Lower leg skin (tissue), 4 donors: ENCODE measurements at places on chromosomes 5 and 9. TPM values are rescaled to one million over a fixed set of nuclear protein-coding genes. Genes with fewer than 3 reads are reported as not detected.

PCDHA6 gene
- 0.13 TPM for total RNA-seq

CCNH gene
- total RNA-seq = 44.1 TPM

PLEKHG4B gene
- 0.17 TPM for total RNA-seq

NFX1 gene
- total RNA-seq = 53.6 TPM

ROPN1L gene
- 4.0 TPM for total RNA-seq

ASTN2 gene
- 0.97 TPM for total RNA-seq

GRCh38 chr5:103452666-103453065 lies 109.9 kb downstream of the NUDT12 start:
- no peak for DNase-seq

GRCh38 chr9:91785447-91785842 lies 164.6 kb downstream of the ROR2 start:
- peak; percentile 82 for DNase-seq

- DNase-seq = no peak
These were observed 1446.4 kb upstream of the WWC1 start for GRCh38 chr5:166845044-166845443.

DNA sequence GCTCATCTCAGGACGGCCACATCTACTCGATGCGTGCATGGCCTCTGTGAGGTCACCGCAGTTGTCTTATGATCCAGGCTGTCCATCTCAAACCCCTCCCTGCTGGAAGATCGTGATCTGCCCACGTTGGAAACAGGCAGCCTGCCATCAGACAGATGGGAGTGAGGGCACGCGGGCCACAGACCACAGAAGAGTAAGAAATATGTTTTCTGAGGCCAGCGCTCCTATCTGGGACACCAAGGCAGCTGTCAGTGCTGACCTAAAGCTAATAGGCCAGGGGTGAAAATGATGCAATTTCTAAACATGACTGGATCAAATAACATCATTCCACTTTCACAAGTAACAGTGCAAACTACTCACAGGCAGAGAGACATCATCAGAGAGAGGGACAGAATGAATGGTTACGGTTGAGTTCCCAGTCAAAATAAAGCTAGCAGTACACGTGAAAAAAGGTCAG lies 57.1 kb upstream of the CER1 start:
- no peak for DNase-seq

- DNase-seq = no peak
These were observed 9.7 kb downstream of the OMD start for GRCh38 chr9:92414566-92414965.

GRCh38 chr5:140220032-140220697 lies 45.2 kb downstream of the CYSTM1 start:
- no peak for DNase-seq

GRCh38 chr5:16593013-16593412 lies 23.8 kb downstream of the RETREG1 start:
- DNase-seq = no peak

DNA sequence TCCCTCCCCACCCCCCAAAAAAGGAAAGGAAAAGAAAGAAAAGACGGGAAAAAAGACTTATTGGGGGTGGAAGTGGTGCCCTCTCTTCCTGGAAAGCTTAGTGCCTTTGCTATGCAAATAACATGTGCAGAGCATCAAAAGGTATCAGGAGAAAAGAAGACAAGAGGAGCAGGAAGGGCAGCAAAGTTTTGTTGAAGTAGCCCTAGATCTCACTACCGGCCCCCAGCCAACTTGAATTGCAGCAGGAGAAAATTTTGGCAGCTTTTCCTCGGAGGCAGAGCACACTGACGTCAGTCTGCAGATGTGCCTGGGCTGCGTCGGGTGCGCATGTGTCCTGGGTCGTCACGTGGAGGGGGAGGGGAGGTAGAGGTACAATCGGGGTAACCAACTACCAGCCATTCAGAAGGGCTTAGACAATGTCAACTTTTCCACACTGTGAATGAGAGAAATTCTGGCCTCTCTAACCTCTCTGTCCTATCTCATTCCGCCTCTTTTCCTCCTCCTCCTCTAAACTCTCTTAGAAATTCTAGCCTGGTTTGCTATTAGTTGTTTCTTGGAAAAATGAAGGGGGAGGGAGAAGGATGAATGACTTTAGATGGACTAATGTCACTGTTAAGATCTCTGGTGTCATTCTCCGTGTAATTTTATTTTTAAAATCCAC lies at the start of gene ADAMTS6:
Gene ADAMTS6, minus strand, starts transcription at position 286 of the 661 bp plus-strand sequence. CDS start 8,247 bp downstream, outside the sequence.
- peak; percentile 88 for DNase-seq

DNA sequence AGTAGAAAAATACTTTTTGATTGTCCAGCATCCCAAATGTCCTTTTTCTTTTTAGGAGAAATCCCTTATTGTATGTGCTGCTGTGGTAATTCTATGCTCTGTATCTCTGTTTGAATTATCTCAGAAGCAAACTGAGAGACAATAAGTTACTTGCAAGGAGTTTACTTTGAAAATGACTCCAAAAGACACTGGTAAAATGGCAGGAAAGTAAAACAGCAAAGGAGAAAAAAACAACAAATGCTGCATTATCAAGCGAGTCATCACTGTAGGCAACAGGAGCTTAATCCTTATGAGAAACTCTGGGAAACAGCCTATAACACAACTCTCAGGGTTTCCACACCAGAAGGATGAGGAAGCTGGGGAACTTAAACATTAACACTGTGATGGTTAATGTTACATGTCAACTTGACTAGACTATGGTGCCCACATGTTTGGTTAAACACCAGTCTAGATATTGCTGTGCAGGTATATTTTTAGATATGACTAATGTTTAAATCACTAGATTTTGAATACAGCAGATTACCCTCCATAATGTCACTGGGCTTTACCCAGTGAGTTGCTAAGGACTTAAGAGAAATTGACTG lies 92.6 kb upstream of the GAS1 start:
- no peak for DNase-seq

- no peak for DNase-seq
These were observed 423 bp downstream of the IPPK start for GRCh38 chr9:92669527-92669889.

DNA sequence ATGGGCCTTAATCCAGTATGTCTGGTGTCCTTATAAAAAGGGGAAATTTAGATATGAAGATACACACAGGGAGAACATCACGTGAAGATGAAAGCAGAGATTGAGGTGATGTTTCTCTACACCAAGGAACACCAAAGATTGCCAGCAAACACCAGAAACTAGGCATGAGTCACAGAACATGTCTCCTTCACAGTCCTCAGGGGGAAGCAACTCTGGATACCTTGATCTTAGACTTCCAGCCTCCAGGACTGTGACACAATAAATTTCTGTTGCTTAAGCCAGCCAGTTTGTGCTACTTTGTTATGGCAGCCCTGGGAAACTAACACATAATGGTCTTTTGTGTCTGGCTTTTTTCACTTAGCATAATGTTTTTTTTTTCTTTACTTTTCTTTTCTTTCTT lies 41.2 kb upstream of the STRBP start:
- peak; percentile 9 for DNase-seq

- DNase-seq = no peak
These were observed 50.8 kb downstream of the SERINC5 start for GRCh38 chr5:80204808-80205614.
